ENCODE measurements at places on chromosomes 6 and 20. TPM values are rescaled to one million over a fixed set of nuclear protein-coding genes. Genes with fewer than 3 reads are reported as not detected.

SCRT2 gene
- not detected for total RNA-seq

PROKR2 gene
- not detected for total RNA-seq

CNBD2 gene
- total RNA-seq: 3.4 TPM

STX11 gene
- 49.6 TPM for total RNA-seq

ENTPD6 gene
- total RNA-seq: 75.6 TPM

BTN1A1 gene
- total RNA-seq: not detected

GRCh38 chr20:46006022-46006705 is 2.5 kb upstream of the MMP9 start:
- peaks cover 17% of the 10 kb centered on the region for H3K4me1 ChIP-seq
- peaks cover 25% of the 10 kb centered on the region for H3K27me3 ChIP-seq
- no peak overlapping the region for H3K4me3 ChIP-seq
- H3K36me3 ChIP-seq: no peaks in the 10 kb centered on the region
- DNase-seq: no peak
- no peak overlapping the region for H3K27ac ChIP-seq

GRCh38 chr20:2576317-2576727 is 39.9 kb downstream of the TMC2 start:
- peaks cover 14% of the 10 kb centered on the region for H3K27me3 ChIP-seq
- H3K4me3 ChIP-seq: no peak overlapping the region
- no peaks in the 10 kb centered on the region for H3K4me1 ChIP-seq
- H3K36me3 ChIP-seq: no peaks in the 10 kb centered on the region
- no peak overlapping the region for H3K27ac ChIP-seq
- no peak for DNase-seq

DNA sequence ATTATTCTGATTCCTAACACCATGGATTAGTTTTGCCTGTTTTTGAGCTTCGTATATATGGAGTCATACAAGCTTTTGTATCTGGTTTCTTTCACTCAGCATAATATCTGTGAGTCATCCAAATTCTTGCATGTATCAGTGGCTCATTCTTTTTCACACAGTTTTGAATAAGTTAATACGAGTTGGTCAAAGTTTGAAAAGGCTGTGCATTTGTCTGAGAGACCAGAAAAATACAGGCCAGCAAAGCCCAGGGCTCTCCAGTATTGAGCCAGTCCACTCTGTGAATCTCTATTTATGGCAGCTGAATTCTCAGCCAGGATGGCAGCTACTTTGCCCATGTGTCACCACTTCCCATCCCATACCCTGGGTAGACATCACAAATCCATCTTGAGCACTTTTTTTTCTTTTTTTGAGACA is 7.2 kb upstream of the CHMP4B start:
- H3K27me3 ChIP-seq: no peaks in the 10 kb centered on the region
- no peaks in the 10 kb centered on the region for H3K4me1 ChIP-seq
- no peak overlapping the region for H3K27ac ChIP-seq
- DNase-seq: no peak
- no peaks in the 10 kb centered on the region for H3K36me3 ChIP-seq

GRCh38 chr6:56348578-56348977 is 101.2 kb upstream of the COL21A1 start:
- no peaks in the 10 kb centered on the region for H3K4me1 ChIP-seq
- H3K36me3 ChIP-seq: no peaks in the 10 kb centered on the region
- H3K4me3 ChIP-seq: no peak overlapping the region

DNA sequence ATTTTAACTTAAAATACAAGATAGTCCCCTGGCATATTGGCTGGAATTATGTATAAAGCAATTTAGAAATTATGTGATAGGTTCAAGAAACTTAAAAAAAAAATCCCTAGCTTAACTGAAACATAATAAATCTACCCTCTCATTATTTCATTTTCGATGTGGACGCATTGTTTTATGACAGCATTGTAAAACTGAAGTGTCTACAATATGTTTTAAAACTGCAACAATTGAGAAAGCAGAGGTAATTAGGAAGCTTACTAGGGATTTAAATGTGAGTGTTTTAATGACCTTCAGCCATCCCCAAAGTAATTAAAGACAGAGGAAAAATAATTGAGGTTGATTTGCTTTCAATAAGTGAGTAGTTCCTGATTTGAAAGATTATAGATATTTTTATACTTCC is 776.0 kb downstream of the TBC1D32 start:
- H3K36me3 ChIP-seq: no peaks in the 10 kb centered on the region
- no peak overlapping the region for H3K27ac ChIP-seq
- H3K4me3 ChIP-seq: no peak overlapping the region
- H3K27me3 ChIP-seq: no peaks in the 10 kb centered on the region

GRCh38 chr6:104500265-104500664 is 359.5 kb downstream of the HACE1 start:
- H3K27me3 ChIP-seq: no peaks in the 10 kb centered on the region
- H3K36me3 ChIP-seq: no peaks in the 10 kb centered on the region
- no peak overlapping the region for H3K27ac ChIP-seq
- no peak for DNase-seq
- H3K4me1 ChIP-seq: no peaks in the 10 kb centered on the region
- H3K4me3 ChIP-seq: no peak overlapping the region

DNA sequence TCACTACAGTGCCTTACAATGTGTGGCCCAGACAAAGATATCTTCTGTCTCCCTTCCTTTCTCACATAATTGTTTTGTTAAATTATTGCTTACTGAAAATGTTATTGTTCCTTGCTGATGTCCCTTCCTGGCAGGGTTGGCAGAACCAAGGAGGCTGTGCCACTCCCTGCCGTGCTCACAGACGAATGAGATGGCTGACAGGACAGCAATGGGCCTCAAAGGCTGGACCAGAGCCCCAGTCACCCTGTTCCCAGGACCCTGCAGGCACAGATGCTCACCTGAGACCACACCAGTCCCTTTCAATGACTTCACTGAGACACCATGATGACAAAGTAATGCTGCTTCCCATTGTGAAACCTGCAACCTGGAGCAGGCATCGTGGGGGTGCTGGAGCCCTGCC is 375.1 kb downstream of the HACE1 start:
- H3K4me1 ChIP-seq: no peaks in the 10 kb centered on the region
- no peak overlapping the region for H3K27ac ChIP-seq
- DNase-seq: no peak
- no peak overlapping the region for H3K4me3 ChIP-seq
- H3K27me3 ChIP-seq: no peaks in the 10 kb centered on the region
- H3K36me3 ChIP-seq: no peaks in the 10 kb centered on the region

DNA sequence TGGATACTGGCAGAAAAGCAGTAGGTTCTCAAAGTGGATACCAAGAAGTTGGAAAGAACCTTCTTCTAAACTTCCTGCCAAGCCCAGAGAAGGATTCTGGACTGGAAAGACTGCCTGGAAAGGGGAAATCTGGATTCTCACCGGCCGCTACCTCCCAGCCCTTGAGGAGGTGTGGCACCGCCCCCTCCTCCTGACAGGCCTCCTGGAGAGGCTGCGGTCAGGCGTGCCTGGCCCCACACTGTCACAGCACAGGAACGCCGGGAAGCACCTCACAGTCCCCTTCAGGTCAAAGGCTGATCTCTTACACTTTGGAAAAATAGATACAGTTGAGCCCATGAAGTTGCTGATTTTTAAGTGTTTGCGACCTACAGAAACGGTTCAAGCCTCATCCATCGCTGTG is 16.3 kb upstream of the PDE10A start:
- H3K36me3 ChIP-seq: no peaks in the 10 kb centered on the region
- H3K4me3 ChIP-seq: no peak overlapping the region
- no peak for DNase-seq
- no peak overlapping the region for H3K27ac ChIP-seq

DNA sequence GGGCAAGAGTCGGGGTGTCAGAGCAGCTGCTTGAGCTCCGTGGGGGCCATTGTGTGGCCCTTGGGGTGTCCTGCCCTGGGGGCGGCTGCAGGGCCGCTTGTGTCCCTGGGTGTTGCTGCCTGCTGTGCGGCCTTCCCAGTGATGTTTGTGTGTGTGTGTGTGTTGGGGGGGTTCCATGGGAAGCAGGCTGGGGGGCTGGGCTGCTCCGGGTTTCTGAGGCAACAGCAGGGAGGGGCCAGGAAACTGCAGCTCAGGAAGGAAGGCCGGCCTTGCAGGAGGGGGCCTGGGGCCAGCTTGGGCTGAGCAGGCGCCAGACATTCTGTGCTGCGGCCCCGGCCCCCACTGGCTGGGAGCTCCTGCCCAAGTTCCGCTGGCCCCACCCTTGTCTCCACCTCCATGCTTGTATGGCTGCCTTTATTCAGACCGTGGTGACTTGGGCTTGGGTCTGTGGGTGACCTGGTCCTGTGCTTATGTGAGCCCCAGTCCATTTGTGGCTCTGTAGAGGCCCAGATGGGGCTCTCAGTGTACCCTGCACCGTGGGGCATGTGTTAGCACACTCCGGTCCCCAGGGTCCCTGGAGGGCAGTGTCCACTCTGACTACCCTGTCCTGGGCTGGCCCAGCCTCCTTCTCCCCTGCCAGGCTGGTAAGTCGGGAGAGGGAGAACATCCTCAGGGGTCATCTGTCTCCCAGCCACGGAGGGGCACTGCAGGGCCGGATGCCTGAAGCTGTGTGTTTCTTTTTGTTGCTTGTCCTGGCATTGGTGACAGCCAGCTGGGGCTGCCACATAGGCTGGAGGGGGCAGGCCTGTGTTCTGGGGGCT is 4.6 kb upstream of the SOX18 start:
- DNase-seq: no peak
- peak overlapping the region; percentile 76 for H3K27ac ChIP-seq
- peaks cover 20% of the 10 kb centered on the region for H3K4me1 ChIP-seq
- H3K27me3 ChIP-seq: peaks cover 35% of the 10 kb centered on the region

DNA sequence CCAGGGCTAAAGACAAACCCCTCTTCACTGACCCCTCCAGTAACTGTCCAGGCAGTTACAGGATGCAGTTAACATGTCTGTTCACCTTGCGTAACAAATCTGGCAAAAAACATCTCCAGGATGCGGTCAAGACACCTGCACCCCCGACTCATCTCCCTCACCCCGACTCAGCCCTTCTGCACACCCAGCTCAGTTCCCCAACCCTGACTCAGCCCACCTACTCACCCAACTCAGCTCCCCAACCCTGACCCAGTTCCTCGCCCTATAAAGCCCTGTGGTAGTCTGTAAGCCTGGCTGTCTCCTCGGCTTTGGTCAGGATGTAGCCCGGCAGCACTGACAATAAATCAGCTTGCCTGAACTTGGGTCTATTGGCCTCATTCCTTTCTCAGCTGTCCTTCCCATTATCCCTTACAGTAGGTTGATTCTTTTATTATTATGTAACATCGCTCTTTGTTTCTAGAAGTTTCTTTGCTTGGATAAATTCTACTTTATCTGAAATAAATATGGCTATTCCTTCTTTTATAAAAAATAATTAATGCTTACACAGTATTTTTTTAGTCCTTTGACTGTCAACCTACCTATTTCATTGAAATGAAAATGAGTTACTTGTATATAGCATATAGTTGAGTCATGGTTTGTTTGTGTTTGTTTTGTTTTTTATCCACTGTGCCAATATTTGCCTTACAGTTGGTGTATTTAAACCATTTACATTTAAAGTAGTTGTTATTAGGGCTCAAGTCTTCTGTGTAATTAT is 12.9 kb upstream of the ADTRP start:
- H3K4me1 ChIP-seq: no peaks in the 10 kb centered on the region
- no peak overlapping the region for H3K27ac ChIP-seq
- no peak overlapping the region for H3K4me3 ChIP-seq

- peaks cover 14% of the 10 kb centered on the region for H3K27me3 ChIP-seq
- no peaks in the 10 kb centered on the region for H3K4me1 ChIP-seq
- H3K27ac ChIP-seq: no peak overlapping the region
- no peak overlapping the region for H3K4me3 ChIP-seq
- DNase-seq: no peak
- H3K36me3 ChIP-seq: no peaks in the 10 kb centered on the region
Measured at GRCh38 chr20:46191611-46192010, 73.5 kb downstream of the CD40 start.

DNA sequence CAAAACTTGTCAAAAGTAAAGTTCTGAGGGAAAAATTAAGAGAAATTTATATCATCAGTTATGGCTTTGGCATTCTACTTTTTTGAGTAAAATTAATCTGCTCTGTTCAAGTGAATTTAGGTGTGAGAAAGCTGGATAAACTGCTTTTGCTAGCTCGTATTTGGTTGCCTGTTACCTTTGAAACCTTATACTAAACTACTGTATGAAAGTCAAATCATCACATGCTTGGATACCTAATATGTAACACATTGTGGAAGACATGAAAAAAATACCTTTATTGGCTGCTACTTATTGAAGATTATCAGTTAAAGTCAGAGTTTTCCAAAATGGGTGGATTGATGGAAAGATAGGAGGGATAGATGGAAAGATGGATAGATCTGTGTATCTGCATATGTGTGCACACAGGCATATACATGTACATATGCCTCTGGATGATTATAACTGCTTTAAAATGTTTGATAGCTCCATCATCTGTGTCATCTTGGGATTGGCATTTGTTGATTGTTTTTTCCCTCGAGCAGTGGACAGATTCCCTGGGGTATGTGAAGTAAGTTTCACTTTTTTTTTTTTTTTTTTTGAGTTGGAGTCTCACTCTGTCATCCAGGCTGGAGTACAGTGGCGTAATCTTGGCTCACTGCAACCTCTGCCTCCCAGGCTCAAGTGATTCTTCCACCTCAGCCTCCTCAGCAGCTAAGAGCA is 24.3 kb downstream of the SCAF8 start:
- H3K27ac ChIP-seq: no peak overlapping the region
- H3K27me3 ChIP-seq: no peaks in the 10 kb centered on the region
- H3K36me3 ChIP-seq: no peaks in the 10 kb centered on the region
- no peak for DNase-seq
- no peak overlapping the region for H3K4me3 ChIP-seq
- peaks cover 5% of the 10 kb centered on the region for H3K4me1 ChIP-seq

GRCh38 chr20:57047281-57048026 is 219.0 kb downstream of the BMP7 start:
- H3K4me1 ChIP-seq: no peaks in the 10 kb centered on the region
- no peak overlapping the region for H3K27ac ChIP-seq
- no peak overlapping the region for H3K4me3 ChIP-seq
- no peaks in the 10 kb centered on the region for H3K36me3 ChIP-seq

GRCh38 chr6:5730585-5731263 is 276.0 kb downstream of the NRN1 start:
- H3K4me3 ChIP-seq: no peak overlapping the region
- H3K4me1 ChIP-seq: no peaks in the 10 kb centered on the region
- no peaks in the 10 kb centered on the region for H3K27me3 ChIP-seq
- no peaks in the 10 kb centered on the region for H3K36me3 ChIP-seq

DNA sequence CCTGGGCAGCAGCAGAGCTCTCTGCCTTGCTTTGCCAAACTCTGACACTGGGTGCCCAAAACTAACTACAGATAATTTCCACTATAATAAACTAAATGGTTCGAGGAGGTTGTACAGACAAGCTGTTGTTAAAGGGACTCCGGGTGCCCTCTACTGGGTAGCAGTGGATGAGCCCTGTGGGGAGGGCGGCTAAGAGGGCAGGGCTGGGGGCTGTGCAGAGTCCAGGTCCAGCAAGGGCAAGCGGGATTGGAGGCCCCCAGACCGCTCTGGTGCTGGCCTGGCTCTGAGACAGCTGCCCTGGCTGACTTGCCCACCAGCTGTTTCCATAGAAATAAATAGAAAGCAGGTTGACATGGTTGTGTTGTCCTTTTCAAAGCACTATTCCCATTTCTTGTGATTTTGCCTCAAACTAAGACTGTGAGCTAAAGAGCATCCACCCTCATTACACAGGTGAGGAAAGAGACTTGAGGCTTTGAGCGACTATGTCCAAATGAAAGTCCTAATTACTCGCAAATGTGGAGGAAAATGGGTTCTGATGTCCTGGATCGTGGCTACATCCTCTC is 167.6 kb upstream of the CST7 start:
- no peaks in the 10 kb centered on the region for H3K36me3 ChIP-seq
- H3K27ac ChIP-seq: no peak overlapping the region
- DNase-seq: peak; percentile 54
- H3K4me3 ChIP-seq: no peak overlapping the region
- H3K4me1 ChIP-seq: peaks cover 17% of the 10 kb centered on the region

- H3K36me3 ChIP-seq: no peaks in the 10 kb centered on the region
- no peak for DNase-seq
- H3K4me3 ChIP-seq: no peak overlapping the region
- no peak overlapping the region for H3K27ac ChIP-seq
- H3K4me1 ChIP-seq: no peaks in the 10 kb centered on the region
- H3K27me3 ChIP-seq: no peaks in the 10 kb centered on the region
Measured at GRCh38 chr6:51365566-51365965, 546.9 kb downstream of the TFAP2B start.
